ENCODE measurements at places on chromosomes 1 and 21.

- no peak for DNase-seq
Observed at GRCh38 chr1:17617787-17618557, 78.5 kb downstream of the ARHGEF10L start.

DNA sequence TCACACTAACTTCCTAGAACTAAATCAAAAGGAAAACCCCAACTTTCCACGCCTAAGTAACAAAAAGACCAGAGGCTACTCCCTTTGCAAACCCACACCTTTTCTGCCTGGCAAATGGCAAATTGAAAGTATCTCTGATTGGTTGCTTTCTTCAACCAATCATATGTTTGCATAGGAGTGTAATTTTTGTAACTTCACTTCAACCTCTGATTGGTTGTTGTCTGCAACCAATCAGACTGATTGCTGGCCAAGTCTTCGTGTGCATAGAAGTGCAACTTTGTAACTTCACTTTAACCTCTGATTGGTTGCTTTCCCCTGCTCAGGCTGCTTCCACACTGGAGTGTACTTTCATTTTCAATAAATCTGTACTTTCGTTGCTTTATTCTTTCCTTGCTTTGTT lies 36.9 kb upstream of the PADI2 start:
- no peak for DNase-seq

GRCh38 chr1:24484199-24484598 lies 18.4 kb upstream of the RCAN3 start:
- no peak for DNase-seq

GRCh38 chr1:220296981-220297380 lies 24.7 kb upstream of the RAB3GAP2 start:
- DNase-seq = no peak

GRCh38 chr1:32350785-32351398 lies 11.4 kb downstream of the FAM229A start:
- peak; percentile 73 for DNase-seq

DNA sequence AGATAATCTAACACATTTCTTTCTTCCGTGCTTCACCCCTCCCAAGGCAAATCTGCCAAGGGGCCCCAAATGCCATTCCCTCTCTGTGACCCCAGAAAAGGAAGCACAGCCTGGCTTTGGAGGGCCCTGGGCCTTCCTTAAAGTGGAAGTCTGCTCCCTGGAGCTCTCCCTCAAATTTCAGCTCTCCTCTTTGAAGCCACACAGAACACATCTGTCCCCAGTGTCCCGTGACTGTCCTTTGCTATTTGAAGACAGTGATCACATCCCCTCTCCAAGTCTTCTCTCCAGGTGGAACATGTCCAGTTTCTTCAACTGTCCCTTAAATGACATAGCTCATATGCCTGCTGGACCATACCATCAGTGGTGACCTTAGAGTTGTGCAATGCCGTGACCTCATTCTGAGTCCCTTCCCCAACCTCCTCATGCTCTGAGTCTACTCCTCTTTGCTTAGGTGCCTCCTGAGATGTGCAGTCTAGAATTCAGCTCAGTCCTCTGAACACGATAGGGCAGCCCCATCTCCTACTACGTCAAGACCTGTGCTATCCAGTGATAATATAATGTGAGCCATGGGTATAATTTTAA lies 18.4 kb upstream of the FOXO6 start:
- no peak for DNase-seq

GRCh38 chr1:16090076-16090826 lies 16.8 kb upstream of the FAM131C start:
- DNase-seq = no peak

DNA sequence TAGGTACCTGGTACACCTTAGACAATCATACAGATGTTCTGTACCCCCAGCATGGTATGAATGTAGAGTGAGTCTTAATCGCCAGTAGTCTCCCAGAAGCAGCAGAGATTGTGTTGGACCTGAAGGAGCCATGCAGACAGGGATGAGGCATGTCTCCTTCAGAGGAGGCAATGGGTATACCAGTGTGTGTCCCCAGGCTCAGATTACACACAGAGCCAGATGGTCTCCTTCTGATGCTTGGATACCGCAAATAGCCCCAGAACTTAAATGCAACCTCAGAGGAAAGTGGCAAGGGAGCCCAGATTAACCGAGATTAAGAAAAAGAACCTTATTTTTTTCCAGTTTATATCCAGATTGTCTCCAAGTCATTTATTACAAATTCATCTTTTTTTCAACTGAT lies 96.8 kb upstream of the C21orf91 start:
- no peak for DNase-seq

DNA sequence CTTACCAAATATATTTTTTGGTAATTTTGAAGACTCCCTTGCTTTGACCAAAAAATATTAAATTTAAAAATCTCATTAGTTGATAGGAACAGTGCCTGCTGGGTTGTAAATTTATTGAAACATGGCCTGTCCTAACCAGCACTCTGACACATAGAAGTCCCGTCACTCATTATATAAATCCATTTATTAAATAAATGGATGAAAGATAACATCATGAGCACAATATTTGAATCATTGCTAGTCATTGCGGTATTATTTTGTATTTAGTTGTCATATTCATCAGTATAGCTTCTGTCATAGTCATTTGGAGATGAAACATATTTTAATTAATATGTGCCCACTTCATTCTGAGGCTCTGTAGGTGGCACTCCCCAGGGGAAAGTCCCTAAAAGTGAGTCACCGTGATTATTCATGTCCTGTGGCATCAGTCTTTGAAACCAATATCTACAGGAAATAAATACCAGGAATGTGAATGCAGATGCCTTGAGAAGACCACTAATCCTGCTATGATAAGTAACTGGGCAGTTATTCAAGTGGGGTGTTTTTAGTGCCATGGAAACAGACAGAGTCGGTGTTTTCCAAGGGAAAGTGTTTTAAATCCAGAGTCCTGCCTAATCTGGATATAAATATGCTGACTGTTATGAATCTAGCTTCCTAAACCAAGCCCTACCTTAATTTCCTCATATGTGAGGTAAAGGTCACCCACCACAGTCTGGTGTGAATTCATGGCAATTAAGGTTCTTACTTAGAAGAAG lies 302.0 kb downstream of the DUSP10 start:
- no peak for DNase-seq

- DNase-seq = no peak
Observed at GRCh38 chr1:54882519-54882918, 4.5 kb downstream of the DHCR24 start.

- no peak for DNase-seq
Observed at GRCh38 chr1:20785907-20786252, 1.2 kb downstream of the HP1BP3 start.

DNA sequence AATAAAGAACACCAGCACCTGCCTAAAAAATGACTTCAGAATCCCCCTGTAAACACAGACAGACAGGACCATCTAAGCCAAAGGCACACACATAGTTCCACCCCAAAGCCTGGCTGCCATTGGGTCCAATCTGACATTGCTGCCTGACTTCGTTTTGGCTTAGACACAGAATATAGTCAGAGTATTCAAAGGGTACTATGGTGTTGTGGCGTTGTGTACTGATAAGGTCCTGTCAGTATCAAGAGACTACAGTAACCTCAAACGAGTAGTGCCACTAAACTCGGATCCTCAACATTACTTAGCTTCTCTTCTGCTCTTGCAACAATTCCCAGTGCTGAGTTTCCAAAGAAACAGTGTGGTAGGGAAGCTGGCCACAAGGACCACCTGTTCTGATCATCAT lies 169.3 kb upstream of the NR5A2 start:
- DNase-seq = no peak

DNA sequence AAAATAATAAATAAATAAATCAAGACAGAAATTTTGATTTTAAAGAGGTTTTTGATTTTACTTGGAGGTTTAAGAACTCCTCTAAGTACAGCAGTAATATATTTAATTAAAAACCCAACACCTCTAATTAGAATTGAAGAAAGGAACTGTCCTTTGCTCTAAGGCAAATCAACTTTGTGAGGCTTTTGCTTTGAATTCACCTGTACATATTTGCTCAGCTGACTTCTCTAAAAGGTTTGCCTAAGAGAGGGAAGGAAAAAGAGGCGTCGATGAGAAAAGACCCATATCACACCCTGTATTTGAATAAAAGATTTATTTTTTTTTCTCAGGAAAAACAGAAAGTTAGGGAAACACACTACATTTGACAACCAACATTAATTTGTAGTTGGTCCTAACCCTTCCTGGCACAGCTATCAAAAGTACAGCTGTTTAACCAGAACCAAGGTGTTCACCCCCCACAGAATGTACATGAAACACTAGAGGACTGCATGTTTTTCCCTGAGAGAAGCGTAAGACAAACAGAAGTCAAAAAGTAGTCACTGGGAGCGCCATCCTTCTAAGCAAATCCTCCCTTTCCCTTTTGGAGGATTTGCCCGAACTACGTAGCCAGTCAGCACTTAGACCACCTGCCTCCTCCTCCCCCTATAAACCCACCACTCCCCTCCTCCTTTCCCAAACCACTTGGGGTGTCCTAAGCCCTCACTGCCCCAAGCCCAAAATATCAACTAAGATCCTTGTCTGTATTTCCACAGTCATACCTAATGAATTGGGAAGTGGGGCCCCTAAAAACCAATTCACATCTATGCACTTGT lies 4.9 kb downstream of the MCL1 start:
- DNase-seq = no peak

DNA sequence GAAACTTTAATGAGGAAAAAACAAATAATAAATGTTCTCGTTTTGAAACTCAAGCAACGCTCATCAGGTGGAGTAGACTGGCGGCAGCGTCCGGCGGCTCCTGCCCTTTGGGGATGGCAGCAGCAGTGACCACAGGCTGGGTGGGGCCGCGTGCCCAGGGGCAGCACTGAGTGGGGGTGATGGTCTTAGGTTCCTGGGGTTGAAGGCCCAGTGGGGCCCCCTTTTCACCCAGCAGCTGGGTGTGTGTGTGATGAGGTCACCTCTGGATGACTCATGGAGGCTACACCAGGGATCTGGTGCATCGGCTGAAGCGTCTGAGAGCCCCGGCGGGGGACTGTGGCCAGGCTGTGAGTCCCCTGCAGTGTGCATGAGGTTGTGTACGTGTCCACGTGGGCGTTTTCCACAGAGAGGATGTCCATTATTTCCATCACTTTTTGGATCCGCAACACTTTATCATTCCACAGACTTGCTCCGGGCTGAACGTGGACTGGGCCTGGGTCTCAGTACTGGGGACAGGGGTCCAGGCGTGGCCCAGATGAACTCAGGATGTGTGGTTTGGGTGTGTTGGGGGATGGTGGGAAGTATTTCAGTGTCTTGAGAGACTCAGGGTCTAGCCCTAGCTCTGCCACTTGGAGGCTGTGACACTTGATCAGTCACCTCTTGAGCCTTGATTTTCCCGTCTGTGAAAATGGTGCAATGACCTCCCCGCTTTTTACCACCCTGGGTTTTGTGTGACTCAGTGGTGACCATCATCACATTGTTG lies 25.6 kb downstream of the LDLRAP1 start:
- no peak for DNase-seq

- peak; percentile 30 for DNase-seq
Observed at GRCh38 chr1:11634365-11635192, 19.6 kb downstream of the FBXO2 start.

DNA sequence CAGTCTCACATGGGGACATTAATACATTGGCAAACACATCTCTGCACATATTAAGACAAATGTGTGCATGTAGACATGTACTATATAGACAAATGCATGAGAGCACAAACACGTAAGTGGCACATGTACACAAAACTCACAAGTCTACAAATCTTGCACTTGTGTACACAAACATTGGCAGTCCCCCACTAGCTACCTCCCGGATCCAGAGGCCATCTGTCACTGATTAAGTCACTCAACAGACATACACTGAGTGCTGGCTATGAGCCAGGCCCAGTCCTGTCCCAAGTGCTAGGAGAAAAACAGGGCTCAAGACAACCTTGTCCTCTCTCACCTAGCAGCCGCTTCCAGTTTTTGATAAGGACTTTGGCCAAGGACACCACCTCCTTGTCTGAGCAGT lies 7.0 kb downstream of the TCEA3 start:
- no peak for DNase-seq

DNA sequence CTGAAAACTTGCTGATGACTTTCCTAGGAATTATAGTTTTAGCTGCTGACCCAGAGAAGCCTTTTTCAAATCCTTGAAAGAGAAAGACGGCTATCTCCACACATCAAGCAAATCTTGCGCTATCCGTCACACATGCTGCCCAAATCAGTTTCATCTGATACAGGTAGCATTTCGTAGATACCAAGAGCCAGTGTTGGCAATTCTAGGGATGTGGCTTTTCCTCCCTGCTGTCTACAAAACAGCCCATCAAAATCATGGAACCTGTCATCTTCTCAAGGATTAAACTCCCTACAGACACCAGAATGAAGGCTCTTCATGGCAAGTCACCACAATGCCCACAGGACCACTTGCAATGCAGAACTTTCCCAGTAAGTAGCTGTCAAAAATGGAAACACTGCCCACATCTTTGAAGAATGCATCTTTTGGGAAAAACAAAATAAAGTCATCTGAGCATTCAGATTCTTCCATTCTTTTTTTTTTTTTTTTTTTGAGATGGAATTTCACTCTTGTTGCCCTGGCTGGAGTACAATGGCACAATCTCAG lies 10.4 kb downstream of the STX6 start:
- no peak for DNase-seq

DNA sequence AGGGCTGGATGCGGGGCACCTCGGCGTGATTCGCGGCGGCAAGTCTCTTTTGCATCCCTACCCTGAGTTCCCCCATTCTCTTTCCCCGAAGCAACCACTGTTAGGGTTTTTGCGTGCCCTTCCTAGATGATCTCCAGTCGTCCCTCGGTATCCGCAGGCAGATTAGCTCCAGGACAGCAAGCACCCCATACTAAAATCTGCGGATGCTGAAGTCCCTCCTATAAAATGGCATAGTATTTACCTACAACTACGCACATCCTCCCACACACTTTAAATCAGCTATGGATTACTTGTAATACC lies 22.8 kb upstream of the CFAP126 start:
- no peak for DNase-seq

- DNase-seq = no peak
Observed at GRCh38 chr1:47809301-47810084, 187.7 kb downstream of the TRABD2B start.

- no peak for DNase-seq
Observed at GRCh38 chr1:68383092-68383491, 66.7 kb downstream of the RPE65 start.

DNA sequence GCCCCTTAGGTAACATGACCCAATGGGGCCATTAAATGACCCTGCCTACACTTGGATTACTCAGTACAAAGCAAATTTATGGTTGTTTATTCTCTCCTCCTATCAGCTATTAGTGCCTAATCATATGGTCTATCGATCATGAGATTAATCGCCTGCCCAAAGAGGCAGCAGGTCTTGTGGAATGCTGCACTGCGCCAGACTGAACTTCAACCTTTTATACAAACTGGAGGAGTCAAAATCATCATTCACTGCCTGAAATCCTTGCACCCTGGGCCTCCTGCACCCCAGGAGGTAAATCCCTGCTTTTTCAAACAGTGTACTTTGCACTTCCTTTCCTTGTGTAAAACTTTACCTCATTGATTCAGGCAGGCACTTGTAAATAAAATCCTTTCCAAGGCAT lies 69.7 kb downstream of the NFIA start:
- no peak for DNase-seq

DNA sequence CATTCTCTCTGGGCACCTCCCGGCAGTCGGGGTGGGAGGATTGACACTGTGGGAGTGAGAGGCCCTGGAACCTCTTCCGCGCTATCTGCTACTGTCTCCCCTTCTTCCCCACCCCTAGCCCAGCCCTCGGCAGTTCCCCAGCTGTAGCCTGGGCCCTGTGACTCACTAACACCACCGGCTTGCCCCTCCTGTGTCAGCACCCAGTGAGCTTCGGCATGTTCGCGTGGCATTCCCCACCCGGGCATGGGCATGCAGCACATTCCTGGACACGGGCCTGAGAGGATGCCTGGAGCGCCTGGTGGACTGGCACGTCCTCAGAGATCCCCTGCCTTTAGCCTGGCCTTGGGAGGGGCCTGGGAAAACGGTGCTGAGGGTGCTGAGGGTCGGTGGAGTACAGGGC lies 1.3 kb downstream of the CDK18 start:
- DNase-seq = no peak

Data from NCI-H1436 (cell line).